Activated T-helper 1 cell treated with anti-CD3 and anti-CD28 coated beads, Interleukin-12 subunit alpha, Interleukin-12 subunit beta, Interleukin-2, Interleukin-4 antibody, amounts not matched to agents 30 ng/mL and 10 ng/mL and 1 ng/mL, durations not matched to agents 14 hours and 24 hours and 36 hours (primary cell): ENCODE measurements at places on chromosomes 7 and 10. TPM values are rescaled to one million over a fixed set of nuclear protein-coding genes. Genes with fewer than 3 reads are reported as not detected.

WIPF3 gene
- not detected in 2 replicates for total RNA-seq

C10orf95 gene
- 0.29 and 0.37 TPM in 2 replicates for total RNA-seq

RSU1 gene
- 46.9 and 47.5 TPM in 2 replicates for total RNA-seq

TRIM73 gene
- total RNA-seq = 5.7 and 6.6 TPM in 2 replicates

RASSF4 gene
- total RNA-seq = 1.3 and 2.5 TPM in 2 replicates

NKX2-3 gene
- not detected in 2 replicates for total RNA-seq
